ENCODE measurements at places on chromosomes 6 and 20.

DNA sequence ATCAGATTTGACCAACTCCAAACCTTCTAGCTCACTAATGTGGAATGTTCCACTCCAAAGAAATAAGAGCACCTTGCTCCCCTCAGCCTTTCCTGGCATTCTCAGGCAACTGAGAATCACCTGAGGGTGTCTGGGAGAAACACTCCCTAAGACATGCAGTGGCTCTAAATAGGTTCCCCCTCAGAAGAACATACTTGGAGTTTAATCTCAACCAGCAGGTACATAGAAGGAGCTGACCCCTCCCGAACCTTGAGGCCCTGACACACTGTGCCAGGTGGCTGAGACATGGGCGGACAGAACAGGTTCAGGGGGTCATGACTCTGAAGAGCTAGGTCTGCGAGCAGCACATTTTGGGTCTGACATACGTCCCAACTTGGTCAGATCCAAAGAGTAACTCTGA is 107.6 kb upstream of the MAP3K4 start:
- no peak for DNase-seq

DNA sequence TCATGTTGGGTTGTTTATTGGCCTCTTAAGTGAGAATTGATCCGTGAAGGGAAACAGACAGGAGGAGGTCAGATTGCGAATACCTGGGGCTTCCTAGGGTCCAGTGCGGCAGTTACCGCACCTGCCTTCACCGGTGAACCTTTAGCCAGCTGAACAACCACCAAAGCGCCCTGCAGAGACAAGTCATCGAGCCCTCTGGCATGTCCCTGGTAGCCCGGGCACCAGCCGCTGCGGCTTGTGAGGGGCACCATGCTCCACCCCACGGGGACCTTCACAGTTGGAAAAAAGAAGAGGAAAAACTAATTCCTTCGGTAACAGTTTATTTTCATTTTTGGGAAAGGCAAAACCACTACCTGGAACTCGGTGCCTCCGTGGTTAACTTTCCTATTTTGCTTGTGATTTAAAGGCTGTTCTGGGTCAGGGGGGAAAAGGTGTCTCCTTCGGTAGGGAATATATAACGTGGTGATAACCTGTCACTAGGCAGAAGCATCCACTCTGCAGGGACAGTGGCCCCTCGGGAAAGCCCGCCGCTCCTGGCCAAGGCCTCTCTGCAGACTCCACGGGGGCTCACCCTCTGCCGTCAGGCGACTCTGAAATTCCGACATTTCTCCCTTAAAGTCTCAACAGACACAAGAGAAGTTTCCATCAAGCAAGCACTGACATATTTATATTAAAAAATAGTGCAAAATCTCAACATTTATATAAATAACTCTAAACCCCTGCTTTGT is 30.7 kb upstream of the ZBP1 start:
- no peak for DNase-seq

DNA sequence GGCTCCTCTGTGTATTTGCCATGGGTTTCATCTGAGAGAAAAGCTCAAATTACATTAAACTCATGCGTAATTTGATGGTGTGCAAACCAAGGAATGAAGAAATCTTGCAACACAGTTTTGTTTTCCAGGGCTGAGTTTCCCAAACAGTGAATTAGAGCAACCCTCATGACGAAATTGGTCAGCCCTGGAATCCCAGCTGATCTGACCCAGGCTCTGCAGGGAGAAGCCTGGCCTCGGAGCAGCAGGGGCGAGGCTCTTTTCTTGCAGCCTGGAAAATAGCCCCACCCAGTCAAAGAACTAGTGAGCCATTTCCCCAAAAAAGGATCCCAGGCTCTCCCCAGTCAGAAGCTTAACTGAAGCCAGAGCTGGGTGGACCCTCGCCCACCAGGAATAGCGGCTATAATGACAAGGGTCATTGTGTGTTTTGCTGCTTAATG is 107.3 kb upstream of the SNX9 start:
- DNase-seq, result no peak

GRCh38 chr6:164753517-164753916 is 555.9 kb downstream of the C6orf118 start:
- DNase-seq, result no peak

- no peak for DNase-seq
Measured at GRCh38 chr6:5337573-5337972, 76.3 kb downstream of the FARS2 start.

DNA sequence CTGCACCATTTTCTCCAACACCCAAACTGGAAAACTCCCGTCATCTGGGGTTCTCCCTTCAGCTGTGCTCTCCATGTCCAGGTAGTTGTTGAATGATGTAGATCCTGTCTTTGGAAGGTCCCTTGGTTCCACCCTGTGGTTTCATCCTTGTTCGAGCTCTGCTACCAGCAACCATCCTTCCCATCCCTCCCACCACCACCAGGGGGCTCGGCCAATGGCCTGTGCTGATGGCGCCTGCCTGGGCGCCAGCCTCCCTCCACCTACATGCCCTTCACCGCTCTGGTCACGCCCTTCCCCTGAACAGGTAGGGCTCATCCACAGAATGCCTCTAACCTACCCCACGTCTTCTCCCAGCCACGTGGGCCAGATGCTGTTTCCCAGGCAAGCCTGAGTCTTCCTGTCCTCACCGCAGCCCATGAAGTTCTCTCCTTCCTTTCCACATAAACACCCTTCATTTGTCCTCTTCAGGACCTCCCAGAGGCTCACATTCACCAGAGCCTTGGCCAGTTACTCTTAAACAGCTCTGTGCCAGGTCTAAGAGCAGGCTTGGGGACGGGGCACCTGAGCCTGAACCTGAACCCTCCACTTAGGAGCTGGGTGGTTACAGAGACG is 75.1 kb upstream of the DUSP22 start:
- DNase-seq, result no peak

GRCh38 chr20:42742926-42743325 is 446.8 kb downstream of the PTPRT start:
- DNase-seq, result no peak

GRCh38 chr6:151070631-151071051 is 169.1 kb upstream of the AKAP12 start:
- DNase-seq, result no peak

DNA sequence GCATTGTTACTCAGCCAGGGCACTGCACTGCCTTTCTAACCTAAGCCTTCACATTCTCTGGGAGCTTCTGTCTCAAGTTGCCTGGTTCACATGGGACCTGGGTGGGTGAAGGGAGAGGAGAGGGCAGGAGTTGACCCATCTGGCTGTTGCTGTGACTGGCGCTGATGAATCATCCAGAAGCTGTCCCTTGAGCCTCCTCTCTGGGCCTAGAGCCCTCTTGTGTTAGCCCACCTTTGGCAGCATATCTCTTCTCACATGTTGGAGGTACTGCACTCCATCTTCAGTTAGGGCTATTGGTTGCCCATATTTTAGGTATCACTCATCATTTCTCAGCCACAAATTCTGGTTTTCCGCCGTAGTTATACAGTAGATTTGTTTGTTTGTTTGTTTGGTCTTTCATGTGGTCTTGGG is 19.8 kb downstream of the XRN2 start:
- DNase-seq, result peak; percentile 17

GRCh38 chr20:41586772-41587171 is 31.4 kb downstream of the CHD6 start:
- no peak for DNase-seq

- DNase-seq, result no peak
Measured at GRCh38 chr6:151255811-151256210, 16.0 kb downstream of the AKAP12 start.

- no peak for DNase-seq
Measured at GRCh38 chr20:9534025-9534424, 19.6 kb downstream of the LAMP5 start.

DNA sequence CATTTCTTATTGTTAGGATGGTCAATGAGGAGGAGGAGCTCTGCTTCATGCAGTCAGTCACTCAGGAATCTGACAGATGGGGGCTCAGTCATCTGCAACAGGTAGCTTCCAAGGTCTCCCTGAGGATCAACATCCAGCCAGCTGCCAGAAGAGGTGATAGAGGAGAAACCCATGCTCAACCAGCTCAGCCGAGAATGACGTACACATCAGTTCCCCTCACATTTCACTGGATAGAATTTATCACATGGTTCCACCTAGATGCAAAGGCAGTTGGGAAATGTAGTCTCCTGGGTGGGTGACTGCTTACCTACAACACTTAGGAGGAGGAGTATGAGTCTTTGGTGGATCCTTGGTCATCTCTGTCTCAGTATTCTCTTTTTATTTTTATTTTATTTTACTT is 144.5 kb downstream of the CEBPB start:
- peak; percentile 20 for DNase-seq

- DNase-seq, result peak; percentile 77
Measured at GRCh38 chr6:43143235-43144128, 27.6 kb upstream of the SRF start.

- DNase-seq, result no peak
Measured at GRCh38 chr6:7851780-7852179, 58.8 kb downstream of the TXNDC5 start.

GRCh38 chr6:148517470-148517869 is 174.8 kb downstream of the SASH1 start:
- no peak for DNase-seq

GRCh38 chr6:111874025-111874415 is 768 bp upstream of the FYN start:
- peak; percentile 74 for DNase-seq

- no peak for DNase-seq
Measured at GRCh38 chr6:97440590-97441176, 157.7 kb upstream of the MMS22L start.

DNA sequence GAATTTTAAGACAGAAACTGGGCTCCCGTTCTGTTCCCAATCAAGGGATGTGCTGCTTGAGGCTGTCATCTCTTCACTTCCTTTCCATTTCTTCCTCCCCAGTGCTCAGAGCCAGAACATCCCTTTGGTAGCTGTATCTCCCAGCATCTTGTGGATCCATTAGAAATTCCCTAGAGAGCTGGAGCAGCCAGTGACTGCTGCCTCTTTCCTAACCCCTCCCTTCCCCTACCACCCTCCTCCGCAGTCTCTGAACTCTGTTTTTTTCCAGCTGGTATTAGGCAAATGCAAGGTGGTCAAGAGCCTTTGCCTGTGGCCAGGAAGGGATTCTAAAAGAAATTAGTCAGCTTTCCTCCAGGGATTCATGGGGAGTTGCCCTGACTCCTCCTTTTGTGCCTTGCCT is 208.0 kb downstream of the EYA2 start:
- DNase-seq, result no peak

- DNase-seq, result no peak
Measured at GRCh38 chr6:140321891-140322290, 947.4 kb upstream of the CITED2 start.

GRCh38 chr20:52622081-52622480 is 350.1 kb upstream of the TSHZ2 start:
- no peak for DNase-seq

DNA sequence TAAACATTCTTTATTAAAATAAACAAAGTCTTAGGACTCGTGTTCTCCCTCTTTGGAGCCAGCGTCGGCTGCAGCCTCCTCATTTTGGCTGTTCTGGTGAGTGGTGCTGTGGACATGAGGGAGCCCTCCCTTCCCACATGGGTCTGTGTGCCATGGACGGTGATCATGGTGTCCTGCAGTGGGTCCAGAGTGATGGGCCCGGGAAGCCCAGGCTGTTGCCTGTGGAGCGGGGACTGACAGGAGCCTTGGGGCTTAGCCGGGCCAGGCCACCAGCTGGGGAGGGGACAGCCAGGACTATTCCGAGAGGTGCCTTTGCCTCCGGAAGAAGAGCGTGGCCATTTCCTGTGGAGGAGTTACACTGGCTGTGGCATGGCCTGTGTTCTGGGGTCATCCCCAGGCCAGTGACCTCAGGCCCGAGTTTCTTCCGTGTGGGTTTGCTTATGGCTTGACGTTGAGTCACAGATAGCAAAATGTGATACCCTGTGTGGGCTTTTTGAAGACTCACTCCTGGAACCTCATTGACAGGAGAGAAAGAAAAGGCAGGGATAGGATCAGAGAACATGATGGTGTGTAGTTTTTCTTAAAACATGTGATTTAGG is 153.4 kb downstream of the DTNBP1 start:
- DNase-seq, result no peak

- no peak for DNase-seq
Measured at GRCh38 chr20:41669708-41670263, 51.6 kb upstream of the CHD6 start.

- peak; percentile 96 for DNase-seq
Measured at GRCh38 chr6:149941583-149942460, at the start of gene ULBP2. TSS of gene ULBP2 (plus strand) at chr6:149942014. CDS start at chr6:149942073, 59 bp downstream.

GRCh38 chr6:3762359-3762758 is 10.8 kb upstream of the PXDC1 start:
- no peak for DNase-seq

DNA sequence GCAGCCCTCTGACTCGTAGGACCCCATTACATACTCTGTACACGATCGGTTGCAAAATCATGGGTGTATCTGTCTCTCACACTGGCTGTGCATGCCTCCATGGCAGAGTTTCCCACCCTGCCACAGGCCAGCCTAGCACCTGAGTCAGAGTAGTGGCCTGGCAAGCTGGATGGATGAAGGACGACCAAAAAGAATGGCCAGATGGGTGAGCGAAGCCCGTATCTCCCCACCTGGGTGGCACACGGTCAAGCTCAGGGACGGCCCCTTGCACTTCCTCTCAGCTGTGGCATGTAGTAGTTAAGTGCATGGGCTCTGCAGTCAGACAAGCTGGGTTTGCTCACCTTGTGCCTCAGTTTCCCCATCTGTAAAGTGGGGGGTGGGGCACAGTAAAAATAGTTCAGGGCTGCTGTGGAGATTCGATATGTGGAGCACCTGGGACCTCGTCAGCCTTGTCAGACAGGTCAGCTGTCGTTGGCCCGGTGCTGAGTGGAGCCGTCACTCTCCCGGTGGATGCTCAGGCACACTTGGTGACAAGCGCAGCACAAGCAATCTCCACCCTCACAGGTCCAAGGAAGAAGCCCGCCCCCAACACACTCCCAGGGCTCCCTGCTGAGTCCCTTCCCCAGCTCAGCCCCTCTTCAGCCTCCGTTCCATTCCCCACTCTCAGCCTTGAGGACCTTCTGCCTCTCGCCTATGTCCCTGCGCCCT is 12.6 kb downstream of the CPNE5 start:
- no peak for DNase-seq

DNA sequence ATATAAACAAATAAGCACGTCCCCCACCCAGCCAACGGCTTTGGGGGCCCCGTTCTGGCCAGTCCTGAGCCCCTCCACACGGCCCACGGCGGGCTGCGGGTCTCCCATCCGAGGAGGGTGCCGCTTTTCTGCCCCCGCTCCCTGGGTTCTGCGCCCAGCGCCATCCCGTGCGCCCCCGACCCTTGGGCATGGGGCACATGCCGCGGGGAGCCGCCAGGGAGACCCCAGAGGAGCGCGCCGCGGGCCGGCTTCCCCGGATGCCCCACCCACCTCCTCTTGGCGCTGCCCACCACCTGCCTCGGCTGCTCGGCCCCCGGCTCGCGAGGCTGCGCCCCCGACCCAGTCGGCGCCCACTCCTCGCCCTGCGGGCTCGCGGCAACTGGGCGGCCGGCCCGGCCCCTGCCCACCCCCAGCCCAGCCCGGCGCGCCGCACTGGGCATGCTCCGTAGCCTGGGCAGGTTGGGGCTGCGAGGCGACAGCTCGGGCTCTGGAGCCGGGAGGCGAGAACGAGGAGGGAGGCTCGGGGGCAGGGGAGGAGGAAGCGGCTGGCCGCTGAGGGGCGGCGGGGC is 570 bp upstream of the PLCB4 start:
- DNase-seq, result no peak
